ENCODE measurements at places on chromosomes 3 and 15. TPM values are rescaled to one million over a fixed set of nuclear protein-coding genes. Genes with fewer than 3 reads are reported as not detected.
A peak's percentile ranks its signal among the peaks of the same experiment; 100 is the strongest.

Gene PLCH1
- 0.58 TPM for total RNA-seq

DNA sequence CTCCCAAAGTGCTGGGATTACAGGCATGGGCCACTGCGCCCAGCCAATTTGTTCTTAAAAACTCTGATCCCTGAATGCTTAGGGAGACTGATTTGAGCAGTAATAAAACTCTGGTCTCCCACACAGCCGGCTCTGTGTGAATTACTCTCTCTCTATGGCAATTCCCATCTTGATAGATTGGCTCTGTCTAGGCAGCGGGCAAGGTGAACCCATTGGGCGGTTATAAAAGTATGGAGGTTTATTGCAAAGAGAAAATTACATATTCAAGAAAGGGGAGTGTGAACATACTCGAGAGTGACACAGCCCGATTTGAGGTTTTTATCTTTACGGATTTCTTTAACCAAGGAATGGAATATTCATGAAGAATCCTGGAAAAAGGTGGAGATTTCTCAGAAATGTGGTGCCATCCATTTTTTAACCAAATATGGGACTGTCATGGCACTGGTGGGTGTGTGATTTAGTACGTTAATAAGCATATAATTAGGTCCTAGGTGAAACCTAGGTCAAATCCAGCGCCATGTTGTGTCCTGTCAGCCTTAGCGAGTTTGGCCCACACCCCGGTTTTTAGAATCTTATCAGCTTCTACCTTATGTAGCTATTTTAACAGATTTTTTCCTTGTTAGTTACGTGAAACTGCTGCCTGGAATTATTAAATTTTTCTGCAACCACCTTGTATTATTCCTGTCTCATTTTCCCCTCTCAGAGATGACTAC is 7.2 kb upstream of the GMPS start:
- no peak for DNase-seq

Gene SPG11
- 76.7 TPM for total RNA-seq

Gene CLDN18
- total RNA-seq, result not detected

- no peak for DNase-seq
Observed at GRCh38 chr15:99777144-99777543, 43.9 kb upstream of the LYSMD4 start.

DNA sequence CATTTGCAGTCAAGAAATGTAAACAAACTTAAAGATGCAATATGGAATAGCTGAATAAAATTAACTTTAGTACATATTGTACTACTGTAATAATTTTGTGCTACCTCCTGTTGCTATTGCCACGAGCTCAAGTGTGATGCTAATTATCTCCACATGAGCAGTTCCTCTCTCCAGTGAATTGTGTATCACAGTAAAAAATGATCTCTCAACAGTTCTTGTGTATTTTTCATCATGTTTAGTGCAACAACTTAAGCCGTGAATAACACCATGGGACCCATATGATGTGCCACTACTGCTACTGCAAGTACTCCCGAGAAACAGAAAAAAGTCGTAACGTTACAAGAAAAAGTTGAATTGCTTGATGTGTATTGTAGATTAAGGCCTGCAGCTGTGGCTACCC is 12.4 kb downstream of the RIOX2 start:
- DNase-seq, result no peak

DNA sequence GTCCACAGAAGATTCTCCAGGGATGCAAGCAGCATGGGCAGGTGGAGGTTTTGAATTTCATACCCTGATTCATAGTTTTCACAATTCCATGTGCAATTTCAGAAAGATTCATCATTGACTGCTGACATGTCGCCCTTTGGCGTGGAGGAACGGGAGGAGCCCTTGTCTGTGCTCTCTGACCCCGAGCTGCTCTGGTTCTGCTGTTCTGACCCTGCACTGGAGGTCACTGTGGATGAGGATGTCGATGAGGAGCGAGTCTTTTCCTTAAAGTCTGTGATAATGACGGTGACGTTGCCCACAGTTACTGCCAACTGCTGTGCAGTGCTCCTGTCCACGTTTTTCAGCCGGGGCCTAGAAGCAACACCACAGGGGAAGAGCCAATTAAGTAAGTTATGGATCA is 470.0 kb downstream of the SHQ1 start:
- no peak for DNase-seq

DNA sequence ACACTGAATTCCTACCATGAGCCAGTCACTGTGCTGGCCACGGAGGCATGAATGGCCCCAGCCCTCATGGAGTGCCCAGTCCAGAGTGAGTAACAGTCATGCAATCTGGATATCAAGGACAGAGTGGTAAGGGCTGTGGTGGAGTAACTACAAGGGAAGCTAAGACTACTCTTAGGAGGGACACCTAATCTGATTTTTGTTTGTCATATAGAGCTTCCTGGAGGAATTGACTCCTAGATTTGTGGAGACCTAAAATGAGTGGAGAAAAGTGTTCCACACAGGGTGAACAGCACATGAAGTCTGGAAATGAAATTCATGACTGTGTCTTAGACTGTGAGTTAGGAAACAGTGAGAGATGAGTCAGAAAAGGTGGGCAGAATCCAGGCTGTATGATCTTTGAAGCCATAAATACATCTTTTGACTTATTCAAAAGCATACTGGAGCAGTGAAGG is 219.9 kb downstream of the NFKBIZ start:
- no peak for DNase-seq

GRCh38 chr3:23086331-23086730 is 116.8 kb upstream of the UBE2E2 start:
- DNase-seq, result no peak

Gene FRMD5
- 0.21 TPM for total RNA-seq

- DNase-seq, result no peak
Observed at GRCh38 chr3:178669022-178669601, 132.9 kb downstream of the KCNMB2 start.

Gene INSYN1
- not detected for total RNA-seq

DNA sequence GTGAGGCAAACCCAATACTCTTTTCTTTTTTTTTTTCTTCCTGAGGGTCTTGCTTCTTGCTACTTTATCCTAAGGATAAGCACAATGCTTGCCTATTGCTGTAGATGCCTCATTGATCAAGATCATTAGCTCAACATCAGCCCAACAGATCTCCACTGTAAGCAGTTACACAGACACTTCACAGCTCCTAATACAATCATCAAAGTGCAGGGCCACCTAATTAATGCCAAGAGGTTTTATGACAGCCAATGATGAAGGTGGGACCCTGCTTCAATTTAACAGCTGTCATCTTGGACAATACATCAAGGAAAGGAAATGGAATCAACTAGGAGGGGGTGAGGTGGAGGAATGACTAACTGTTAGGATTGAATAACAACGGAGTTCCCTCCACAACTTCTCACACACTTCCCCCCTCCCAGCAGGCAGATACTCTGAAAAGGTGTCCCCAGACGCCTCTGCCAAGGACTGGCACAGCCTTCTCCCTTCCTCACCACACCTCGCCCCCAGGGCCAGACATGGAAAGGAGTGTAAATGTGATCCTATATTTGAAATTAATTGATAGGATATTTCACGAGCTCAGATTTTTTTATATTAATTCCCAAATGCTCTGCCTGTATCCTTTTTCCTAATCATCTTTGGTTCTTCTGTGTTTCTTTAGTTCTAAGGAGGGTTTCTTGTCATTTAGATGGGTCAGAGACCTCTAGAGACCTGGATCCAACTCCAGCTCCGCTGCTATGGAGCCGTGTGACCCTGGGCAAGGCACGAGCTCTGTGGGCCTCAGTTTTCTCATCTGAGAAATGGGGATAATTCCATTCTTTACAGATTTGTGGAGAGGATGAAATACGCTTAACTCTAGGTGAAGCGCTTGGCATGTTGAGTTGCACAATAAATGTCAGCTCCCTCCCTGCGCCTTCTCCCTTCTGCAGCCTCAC is 1.2 kb downstream of the DCLK3 start:
- DNase-seq, result no peak

Gene PCNP
- total RNA-seq, result 172 TPM

DNA sequence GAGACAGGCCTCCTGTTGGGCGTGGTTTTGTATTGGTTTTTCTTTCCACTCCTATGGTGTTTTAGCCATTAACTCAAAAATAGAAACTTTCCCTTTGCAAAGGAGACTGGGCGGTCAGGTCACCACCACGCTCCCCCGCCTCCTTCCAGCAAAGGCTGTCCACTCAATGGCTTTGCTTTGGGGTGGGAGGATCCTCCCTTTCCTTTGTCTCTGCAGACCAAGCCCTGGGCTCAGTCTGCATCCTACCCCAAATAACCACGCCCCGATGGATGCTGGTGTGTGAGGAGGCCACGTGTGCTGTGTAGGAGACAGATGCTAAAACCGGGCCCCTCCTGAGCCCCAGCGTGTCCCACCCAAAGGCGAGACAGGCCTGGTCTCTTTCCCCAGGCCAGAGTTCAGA is 68.5 kb downstream of the GRIP2 start:
- DNase-seq, result no peak

GRCh38 chr3:17420668-17421067 is 321.8 kb downstream of the TBC1D5 start:
- DNase-seq, result no peak

GRCh38 chr15:100595964-100596363 is 6.0 kb downstream of the LINS1 start:
- DNase-seq, result peak; percentile 51

Gene MDFIC2
- total RNA-seq, result not detected

GRCh38 chr15:63430766-63431451 is 49.3 kb upstream of the CA12 start:
- no peak for DNase-seq

Gene GRM2
- total RNA-seq, result 0.55 TPM

GRCh38 chr15:23877502-23878412 is 190.7 kb upstream of the NDN start:
- peak; percentile 42 for DNase-seq

GRCh38 chr3:50583897-50584296 is 14.6 kb downstream of the HEMK1 start:
- DNase-seq, result no peak

- no peak for DNase-seq
Observed at GRCh38 chr3:58588030-58588614, 10.9 kb upstream of the FAM107A start.

- DNase-seq, result no peak
Observed at GRCh38 chr3:128489927-128490649, 2.9 kb downstream of the GATA2 start.

DNA sequence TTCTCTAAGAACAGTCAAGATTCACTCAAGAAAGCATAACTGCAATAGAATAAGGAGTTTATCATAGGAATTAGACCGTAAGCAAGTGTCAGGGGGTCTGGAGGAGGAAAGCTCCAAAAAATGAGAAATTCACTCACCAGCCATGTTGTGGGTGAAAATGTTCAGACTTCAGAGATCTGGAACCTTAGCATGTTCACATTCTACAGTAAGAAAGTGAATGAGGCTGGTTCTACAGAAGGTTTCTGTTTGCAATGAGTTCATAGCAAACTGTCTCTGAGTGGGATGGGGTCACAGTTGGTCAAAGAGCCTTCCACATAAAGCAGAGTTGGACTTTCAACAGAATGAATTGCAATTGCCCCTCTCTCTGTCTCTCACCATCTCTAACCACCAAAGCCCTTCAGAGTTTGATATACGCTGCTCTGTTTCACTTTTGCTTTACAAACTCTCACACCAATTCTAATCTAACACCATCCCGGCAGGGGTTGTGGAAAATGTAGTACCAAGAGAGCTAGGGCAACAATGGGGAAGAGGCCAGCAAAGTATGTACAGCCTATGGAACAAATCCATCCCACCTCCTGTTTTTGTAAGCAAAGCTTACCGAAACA is 581.8 kb upstream of the UBE2E2 start:
- DNase-seq, result no peak

DNA sequence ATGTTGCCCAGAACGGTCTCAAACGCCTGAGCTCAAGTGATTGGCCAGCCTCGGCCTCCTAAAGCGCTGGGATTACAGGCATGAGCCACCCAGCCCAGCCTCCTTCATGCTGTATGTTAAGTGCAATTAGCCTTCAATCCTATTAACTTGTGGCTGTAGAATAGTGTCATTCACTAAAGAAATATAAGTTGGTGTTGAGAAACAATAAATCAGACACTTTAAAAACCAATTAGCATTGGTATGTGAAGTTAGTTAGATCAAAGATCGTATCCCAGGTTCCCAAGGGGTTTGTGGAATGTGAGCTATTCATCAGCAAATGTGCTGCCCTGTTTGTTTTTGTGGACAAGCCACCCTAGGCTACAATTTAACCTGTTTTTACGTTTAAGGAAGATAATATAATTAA is 11.0 kb upstream of the PIK3CB start:
- no peak for DNase-seq

Gene PLSCR5
- total RNA-seq, result not detected

- DNase-seq, result no peak
Observed at GRCh38 chr3:23017801-23018200, 185.3 kb upstream of the UBE2E2 start.

Gene ALDH1A2
- 1.5 TPM for total RNA-seq

Gene ILDR1
- total RNA-seq, result 3.8 TPM

DNA sequence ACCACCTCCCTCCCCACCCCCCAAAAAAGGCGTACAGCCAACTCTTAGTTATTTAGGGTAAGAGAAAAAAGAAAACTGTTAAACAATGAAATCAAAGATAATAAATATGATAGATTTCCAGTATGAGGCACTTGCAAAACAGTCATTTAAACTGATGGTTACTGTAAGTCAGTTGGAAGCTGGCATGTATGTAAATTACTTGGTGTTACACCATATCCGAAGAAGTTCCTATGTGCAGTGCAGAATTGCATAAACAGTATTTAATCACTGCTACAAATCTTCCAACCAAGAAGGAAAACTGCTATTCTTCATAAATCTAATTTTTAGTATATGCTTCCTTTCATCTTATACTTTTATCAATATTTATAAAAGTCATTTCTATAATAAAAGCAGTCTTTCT is 62.0 kb downstream of the LEO1 start:
- DNase-seq, result no peak

Gene TPRA1
- 32.8 TPM for total RNA-seq

GRCh38 chr3:107523539-107524325 is 970 bp downstream of the BBX start:
- DNase-seq, result peak; percentile 67

GRCh38 chr15:96687388-96688107 is 357.0 kb downstream of the NR2F2 start:
- DNase-seq, result no peak

Gene ATP13A5
- total RNA-seq, result not detected

Gene IL17RE
- total RNA-seq, result 0.68 TPM

Gene ECE2
- not detected for total RNA-seq

Gene POPDC2
- 2.3 TPM for total RNA-seq

DNA sequence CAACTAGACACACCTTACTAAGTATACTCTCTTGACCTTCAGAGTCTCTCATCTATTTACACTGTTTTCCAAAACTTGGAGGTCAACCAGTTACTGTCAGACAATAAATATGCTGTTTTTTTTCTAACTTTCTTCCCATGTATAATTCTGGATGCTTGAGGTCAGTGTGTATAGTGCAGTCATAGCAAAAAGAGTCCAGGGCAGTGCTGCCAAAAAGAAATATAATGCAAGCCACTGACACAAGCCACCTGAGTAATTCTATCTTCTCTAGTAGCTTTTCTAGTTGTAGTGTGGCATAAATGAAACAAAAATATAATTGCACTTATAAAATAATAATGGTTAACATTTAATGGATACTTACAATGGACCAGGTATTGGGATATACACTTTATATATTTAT is 21.6 kb downstream of the GADL1 start:
- DNase-seq, result no peak

Measured in activated CD8-positive, alpha-beta memory T cell treated with anti-CD3 and anti-CD28 coated beads, Interleukin-2, amount 10 ng/mL, durations not matched to agents 7 days and 5 days (primary cell).